Tibial nerve (tissue), 4 donors: ENCODE measurements at places on chromosomes 2 and 18. TPM values are rescaled to one million over a fixed set of nuclear protein-coding genes. Genes with fewer than 3 reads are reported as not detected.

Gene TMEM178A
- total RNA-seq, result 4.2 TPM

Gene ABCB11
- total RNA-seq, result 0.39 TPM

Gene SCYGR4
- total RNA-seq, result not detected

Gene TUBB8B
- not detected for total RNA-seq

Gene ANKRD62
- not detected for total RNA-seq

Gene PRKAG3
- total RNA-seq, result not detected

Gene ATL2
- 108 TPM for total RNA-seq

Gene ERBB4
- 3.3 TPM for total RNA-seq

Gene TMEM131
- total RNA-seq, result 42.6 TPM

Gene SLC23A3
- total RNA-seq, result not detected

GRCh38 chr2:176082824-176083751 is 674 bp downstream of the EVX2 start:
- H3K27me3 ChIP-seq, result peaks cover 97% of the 10 kb centered on the region
- H3K4me3 ChIP-seq, result no peak overlapping the region
- no peak overlapping the region for H3K27ac ChIP-seq
- no peak for DNase-seq

GRCh38 chr2:106078096-106078495 is 116.0 kb downstream of the UXS1 start:
- H3K4me1 ChIP-seq, result no peaks in the 10 kb centered on the region
- no peaks in the 10 kb centered on the region for H3K36me3 ChIP-seq
- no peak overlapping the region for H3K4me3 ChIP-seq
- H3K27me3 ChIP-seq, result no peaks in the 10 kb centered on the region
- no peak overlapping the region for H3K27ac ChIP-seq
- no peak for DNase-seq

DNA sequence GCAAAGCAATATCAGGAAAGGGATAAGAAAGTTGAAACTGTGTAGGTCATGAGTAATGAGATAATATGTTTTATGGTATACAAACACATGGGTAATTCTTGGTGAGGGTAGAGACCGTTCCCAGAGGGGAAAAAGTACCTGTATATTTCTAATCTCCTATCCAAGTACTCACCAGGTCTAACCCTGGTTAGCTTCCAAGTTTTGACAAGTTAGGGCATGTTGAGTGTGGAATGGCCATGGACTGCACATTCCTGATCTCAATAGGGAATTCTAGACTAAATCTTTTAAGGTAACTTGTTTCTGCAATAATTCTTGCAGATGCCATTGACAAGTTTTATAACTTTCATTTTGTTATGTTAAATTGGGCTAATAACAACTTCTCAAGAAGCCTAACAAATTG is 216.6 kb downstream of the SPAG16 start:
- no peak overlapping the region for H3K4me3 ChIP-seq
- no peak overlapping the region for H3K27ac ChIP-seq
- no peak for DNase-seq
- H3K4me1 ChIP-seq, result no peaks in the 10 kb centered on the region
- H3K36me3 ChIP-seq, result no peaks in the 10 kb centered on the region

GRCh38 chr2:216967889-216968288 is 108.0 kb upstream of the TNP1 start:
- H3K27me3 ChIP-seq, result no peaks in the 10 kb centered on the region
- no peak for DNase-seq
- H3K36me3 ChIP-seq, result no peaks in the 10 kb centered on the region

GRCh38 chr18:49486134-49486533 is 900 bp downstream of the C18orf32 start:
- no peaks in the 10 kb centered on the region for H3K36me3 ChIP-seq
- H3K27ac ChIP-seq, result peak overlapping the region; percentile 96
- no peak for DNase-seq
- peak overlapping the region; percentile 60 for H3K4me3 ChIP-seq
- no peaks in the 10 kb centered on the region for H3K27me3 ChIP-seq

- H3K4me1 ChIP-seq, result no peaks in the 10 kb centered on the region
- no peak overlapping the region for H3K27ac ChIP-seq
- no peak for DNase-seq
- no peaks in the 10 kb centered on the region for H3K27me3 ChIP-seq
- H3K36me3 ChIP-seq, result no peaks in the 10 kb centered on the region
- H3K4me3 ChIP-seq, result no peak overlapping the region
Observed at GRCh38 chr2:154403242-154403790, 295.2 kb upstream of the KCNJ3 start.

- no peak for DNase-seq
- no peaks in the 10 kb centered on the region for H3K4me1 ChIP-seq
- no peaks in the 10 kb centered on the region for H3K36me3 ChIP-seq
- H3K27ac ChIP-seq, result no peak overlapping the region
Observed at GRCh38 chr2:73561422-73561821, 80.8 kb downstream of the NAT8 start.

DNA sequence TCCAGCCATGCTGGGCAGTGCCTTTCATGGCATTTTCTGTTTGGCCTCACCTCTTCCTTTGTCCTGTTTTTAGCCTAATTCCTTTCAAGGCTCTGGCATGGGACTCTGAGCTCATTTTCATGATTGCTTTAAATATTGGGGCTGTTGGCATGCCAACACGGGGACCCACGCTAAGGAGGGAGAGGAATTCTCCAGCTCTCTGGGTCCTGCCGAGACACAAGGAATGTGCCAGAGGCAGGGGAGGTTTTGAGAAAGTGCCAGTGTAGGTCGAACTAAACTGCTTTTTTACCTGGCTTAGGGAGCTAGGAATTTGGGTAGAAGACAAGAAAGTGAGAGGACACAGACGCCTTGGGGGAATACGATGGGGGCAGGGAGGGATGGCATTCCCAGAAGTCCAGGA is 42.3 kb downstream of the RPL37A start:
- no peaks in the 10 kb centered on the region for H3K27me3 ChIP-seq
- no peaks in the 10 kb centered on the region for H3K36me3 ChIP-seq
- no peak for DNase-seq
- H3K4me3 ChIP-seq, result no peak overlapping the region
- no peak overlapping the region for H3K27ac ChIP-seq

GRCh38 chr2:134021830-134022524 is 231.9 kb upstream of the MGAT5 start:
- no peaks in the 10 kb centered on the region for H3K4me1 ChIP-seq
- no peak overlapping the region for H3K27ac ChIP-seq

DNA sequence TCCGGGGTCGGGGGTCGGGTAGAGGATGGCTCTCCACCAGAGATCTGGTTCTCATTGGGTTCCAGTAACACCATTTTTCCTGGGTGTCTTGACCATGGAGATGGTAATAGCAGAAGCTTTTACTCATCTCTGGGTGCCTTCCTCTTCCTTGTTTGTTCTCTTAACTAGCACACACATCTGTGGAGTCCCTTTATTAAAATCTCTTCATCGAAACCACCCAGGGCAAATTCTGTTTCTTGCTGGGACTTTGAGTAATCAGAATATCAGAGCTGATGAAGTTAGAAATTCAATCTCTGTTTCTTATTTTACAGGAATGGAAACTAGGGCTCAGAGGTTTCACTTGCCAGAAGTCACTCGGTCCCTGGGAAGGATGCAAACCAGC is 15.0 kb upstream of the TRIB2 start:
- no peak for DNase-seq
- H3K4me3 ChIP-seq, result no peak overlapping the region
- no peak overlapping the region for H3K27ac ChIP-seq
- no peaks in the 10 kb centered on the region for H3K36me3 ChIP-seq
- peaks cover 25% of the 10 kb centered on the region for H3K4me1 ChIP-seq
- H3K27me3 ChIP-seq, result no peaks in the 10 kb centered on the region

DNA sequence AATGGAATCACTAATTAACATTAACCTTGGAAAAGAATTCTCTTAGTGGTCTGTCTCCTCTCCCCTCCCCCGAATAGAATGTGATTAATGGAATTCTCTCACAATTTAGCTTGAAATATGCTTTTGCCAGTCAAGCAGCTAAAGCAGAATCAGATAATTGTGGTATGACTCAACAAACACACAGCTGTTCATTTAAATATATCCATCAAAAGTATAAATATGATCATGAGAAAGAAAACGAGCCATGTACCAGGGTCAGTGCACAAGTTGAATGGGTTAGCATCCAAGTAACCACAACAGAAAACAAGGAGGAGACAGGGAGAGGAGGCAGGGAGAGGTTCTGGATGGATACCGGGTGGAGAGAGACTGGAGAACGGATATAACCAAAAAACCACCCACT is 66.9 kb downstream of the ACVR1 start:
- H3K4me1 ChIP-seq, result peaks cover 6% of the 10 kb centered on the region
- no peak overlapping the region for H3K27ac ChIP-seq
- DNase-seq, result no peak
- no peaks in the 10 kb centered on the region for H3K36me3 ChIP-seq

DNA sequence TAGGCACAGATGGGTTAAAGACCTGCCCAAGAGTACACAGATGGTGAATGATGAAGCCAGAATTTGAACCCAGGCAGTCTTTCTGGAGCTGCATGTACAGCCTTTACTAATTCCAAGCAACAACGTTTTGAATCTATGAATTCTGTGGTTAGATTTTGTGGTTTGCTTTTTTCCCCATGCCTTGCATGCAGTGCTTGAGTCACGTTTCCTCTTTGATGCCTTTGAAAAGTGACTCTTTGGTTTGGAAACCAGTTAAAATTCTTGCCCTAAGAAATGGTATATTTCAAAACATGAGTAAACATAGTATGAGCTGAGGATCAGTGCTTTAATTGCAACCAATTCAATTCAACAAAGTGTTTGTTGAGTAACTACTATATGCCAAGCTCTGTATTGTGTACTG is 48.2 kb upstream of the PPM1B start:
- no peak overlapping the region for H3K27ac ChIP-seq
- no peaks in the 10 kb centered on the region for H3K27me3 ChIP-seq
- no peak overlapping the region for H3K4me3 ChIP-seq
- DNase-seq, result no peak
- no peaks in the 10 kb centered on the region for H3K4me1 ChIP-seq

- H3K36me3 ChIP-seq, result no peaks in the 10 kb centered on the region
- no peak overlapping the region for H3K27ac ChIP-seq
- no peaks in the 10 kb centered on the region for H3K4me1 ChIP-seq
- H3K27me3 ChIP-seq, result no peaks in the 10 kb centered on the region
- DNase-seq, result no peak
Observed at GRCh38 chr2:51597086-51597485, 565.2 kb upstream of the NRXN1 start.

- no peak for DNase-seq
- H3K27ac ChIP-seq, result peak overlapping the region; percentile 97
- no peaks in the 10 kb centered on the region for H3K36me3 ChIP-seq
- no peaks in the 10 kb centered on the region for H3K27me3 ChIP-seq
- H3K4me1 ChIP-seq, result peaks cover 23% of the 10 kb centered on the region
Observed at GRCh38 chr2:55048508-55049042, 1.7 kb downstream of the RTN4 start.

DNA sequence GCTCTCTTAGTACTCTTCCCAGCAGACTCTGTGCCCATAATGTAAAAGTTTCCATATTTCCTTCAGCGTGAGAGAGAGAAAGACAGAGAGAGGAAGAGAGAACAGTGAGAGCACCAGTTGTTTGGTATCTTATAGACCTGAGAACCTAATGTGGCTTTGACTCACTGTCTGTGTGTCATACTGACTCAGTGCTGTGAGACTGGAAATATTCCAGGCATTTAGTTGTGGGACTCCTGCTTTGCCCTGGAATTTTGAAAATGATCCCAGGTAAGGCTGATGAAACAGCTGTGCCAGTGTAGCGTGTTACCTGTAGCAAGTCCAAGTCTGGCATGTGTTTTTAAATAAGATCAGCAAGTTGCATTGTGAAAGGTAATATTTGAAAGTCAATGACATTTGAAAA is 87.9 kb upstream of the KCNH7 start:
- H3K4me3 ChIP-seq, result no peak overlapping the region
- no peak overlapping the region for H3K27ac ChIP-seq
- no peaks in the 10 kb centered on the region for H3K36me3 ChIP-seq

DNA sequence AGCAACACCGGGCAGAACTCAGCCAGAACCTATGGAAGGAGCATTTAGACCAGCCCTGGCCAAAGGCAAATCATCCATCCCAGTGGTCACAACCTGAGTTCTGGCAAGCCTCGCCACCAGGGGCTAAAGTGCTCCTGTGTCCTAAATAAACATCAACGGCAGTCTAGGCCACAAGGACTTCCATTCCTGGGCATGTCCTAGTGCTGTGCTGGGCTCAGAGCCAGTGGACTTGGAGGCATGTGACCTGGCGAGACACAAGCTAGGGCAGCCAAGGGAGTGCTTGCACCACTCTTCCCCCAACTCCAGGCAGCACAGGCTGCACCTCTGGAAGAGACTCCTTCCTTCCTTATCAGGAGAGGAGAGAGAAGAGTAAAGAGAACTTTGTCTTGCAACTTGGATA is 69.0 kb downstream of the ST6GAL2 start:
- H3K4me3 ChIP-seq, result no peak overlapping the region
- no peaks in the 10 kb centered on the region for H3K27me3 ChIP-seq
- no peaks in the 10 kb centered on the region for H3K36me3 ChIP-seq
- DNase-seq, result no peak
- no peaks in the 10 kb centered on the region for H3K4me1 ChIP-seq
- no peak overlapping the region for H3K27ac ChIP-seq

- DNase-seq, result no peak
- H3K36me3 ChIP-seq, result no peaks in the 10 kb centered on the region
- H3K27me3 ChIP-seq, result no peaks in the 10 kb centered on the region
- H3K27ac ChIP-seq, result peak overlapping the region; percentile 84
Observed at GRCh38 chr2:240435948-240436682, 652 bp downstream of the GPC1 start.

GRCh38 chr2:120470041-120470965 is 124.4 kb downstream of the INHBB start:
- no peaks in the 10 kb centered on the region for H3K36me3 ChIP-seq
- peak; percentile 66 for DNase-seq
- H3K27ac ChIP-seq, result peak overlapping the region; percentile 42
- H3K27me3 ChIP-seq, result no peaks in the 10 kb centered on the region
- H3K4me1 ChIP-seq, result peaks cover 19% of the 10 kb centered on the region

- peak; percentile 64 for DNase-seq
- no peak overlapping the region for H3K27ac ChIP-seq
- H3K4me1 ChIP-seq, result no peaks in the 10 kb centered on the region
- H3K36me3 ChIP-seq, result no peaks in the 10 kb centered on the region
Observed at GRCh38 chr18:34787931-34788532, 77.9 kb downstream of the DTNA start.

DNA sequence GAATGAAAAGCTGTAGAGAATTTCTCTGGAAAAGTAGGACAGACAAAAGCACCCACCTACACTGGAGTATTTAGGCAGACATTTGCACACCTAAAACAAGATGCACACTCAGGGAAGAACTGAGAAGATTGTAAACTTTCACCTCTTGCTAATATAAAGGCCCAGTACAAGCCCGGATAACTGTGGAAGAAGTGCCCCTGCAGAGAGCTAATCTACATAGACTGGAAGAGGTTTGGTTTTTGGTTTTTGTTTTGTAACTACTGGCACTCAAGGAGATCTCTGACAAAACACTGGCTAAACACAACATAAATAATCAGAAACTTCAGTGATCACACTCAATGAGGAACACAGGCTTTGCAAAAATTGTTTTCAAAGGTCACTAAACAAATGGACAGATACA is 782.2 kb upstream of the SLC8A1 start:
- H3K4me3 ChIP-seq, result no peak overlapping the region
- H3K36me3 ChIP-seq, result no peaks in the 10 kb centered on the region
- H3K27ac ChIP-seq, result no peak overlapping the region

- no peak overlapping the region for H3K4me3 ChIP-seq
- no peak for DNase-seq
- no peaks in the 10 kb centered on the region for H3K4me1 ChIP-seq
- H3K36me3 ChIP-seq, result no peaks in the 10 kb centered on the region
- H3K27me3 ChIP-seq, result no peaks in the 10 kb centered on the region
Observed at GRCh38 chr18:36327352-36328316, 30.1 kb downstream of the FHOD3 start.

GRCh38 chr2:71721669-71722068 is 268.3 kb downstream of the DYSF start:
- H3K27ac ChIP-seq, result peak overlapping the region; percentile 62
- no peaks in the 10 kb centered on the region for H3K27me3 ChIP-seq
- DNase-seq, result no peak
- H3K4me1 ChIP-seq, result peaks cover 34% of the 10 kb centered on the region
- H3K36me3 ChIP-seq, result no peaks in the 10 kb centered on the region
- H3K4me3 ChIP-seq, result no peak overlapping the region
